ENCODE measurements at places on chromosomes 6 and 20. TPM values are rescaled to one million over a fixed set of nuclear protein-coding genes. Genes with fewer than 3 reads are reported as not detected.

GRCh38 chr6:132298344-132298949 lies 102.8 kb downstream of the MOXD1 start:
- ATAC-seq: no peak

The CST5 gene
- total RNA-seq: not detected

GRCh38 chr6:130143709-130144108 lies 79.0 kb downstream of the SAMD3 start:
- no peak for ATAC-seq

GRCh38 chr20:36483919-36484808 lies 57.2 kb upstream of the MYL9 start:
- ATAC-seq: no peak

- no peak for ATAC-seq
Observed at GRCh38 chr6:167492100-167492449, 167.2 kb downstream of the TTLL2 start.

- no peak for ATAC-seq
Observed at GRCh38 chr6:7818257-7819214, 92.1 kb downstream of the TXNDC5 start.

The NCR2 gene
- total RNA-seq: not detected

- ATAC-seq: no peak
Observed at GRCh38 chr6:110881546-110882273, 7.1 kb downstream of the AMD1 start.

GRCh38 chr20:9149796-9150195 lies 80.9 kb downstream of the PLCB4 start:
- ATAC-seq: no peak

The NNAT gene
- 0.66 TPM for total RNA-seq

The BACH2 gene
- 3.0 TPM for total RNA-seq

DNA sequence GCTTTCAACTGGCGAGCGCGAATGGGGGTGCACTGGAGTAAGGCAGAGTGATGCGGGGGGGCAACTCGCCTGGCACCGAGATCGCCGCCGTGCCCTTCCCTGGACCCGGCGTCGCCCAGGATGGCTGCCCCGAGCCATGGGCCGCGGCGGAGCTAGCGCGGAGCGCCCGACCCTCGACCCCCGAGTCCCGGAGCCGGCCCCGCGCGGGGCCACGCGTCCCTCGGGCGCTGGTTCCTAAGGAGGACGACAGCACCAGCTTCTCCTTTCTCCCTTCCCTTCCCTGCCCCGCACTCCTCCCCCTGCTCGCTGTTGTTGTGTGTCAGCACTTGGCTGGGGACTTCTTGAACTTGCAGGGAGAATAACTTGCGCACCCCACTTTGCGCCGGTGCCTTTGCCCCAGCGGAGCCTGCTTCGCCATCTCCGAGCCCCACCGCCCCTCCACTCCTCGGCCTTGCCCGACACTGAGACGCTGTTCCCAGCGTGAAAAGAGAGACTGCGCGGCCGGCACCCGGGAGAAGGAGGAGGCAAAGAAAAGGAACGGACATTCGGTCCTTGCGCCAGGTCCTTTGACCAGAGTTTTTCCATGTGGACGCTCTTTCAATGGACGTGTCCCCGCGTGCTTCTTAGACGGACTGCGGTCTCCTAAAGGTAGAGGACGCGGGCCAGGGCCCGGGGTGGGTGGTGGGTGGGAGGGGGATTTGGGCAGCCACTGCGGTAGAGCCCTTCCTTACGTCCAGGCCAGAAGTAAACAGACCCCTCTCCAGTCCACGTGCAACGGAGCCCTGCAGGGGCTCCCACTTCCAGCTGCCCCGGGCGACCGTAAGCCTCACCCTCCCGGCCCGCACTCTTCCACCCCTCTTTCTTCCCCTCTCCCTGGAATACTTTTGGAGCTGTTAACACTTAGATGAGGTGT lies 998 bp downstream of the BMP2 start:
- no peak for ATAC-seq

The ALDH8A1 gene
- 4.4 TPM for total RNA-seq

DNA sequence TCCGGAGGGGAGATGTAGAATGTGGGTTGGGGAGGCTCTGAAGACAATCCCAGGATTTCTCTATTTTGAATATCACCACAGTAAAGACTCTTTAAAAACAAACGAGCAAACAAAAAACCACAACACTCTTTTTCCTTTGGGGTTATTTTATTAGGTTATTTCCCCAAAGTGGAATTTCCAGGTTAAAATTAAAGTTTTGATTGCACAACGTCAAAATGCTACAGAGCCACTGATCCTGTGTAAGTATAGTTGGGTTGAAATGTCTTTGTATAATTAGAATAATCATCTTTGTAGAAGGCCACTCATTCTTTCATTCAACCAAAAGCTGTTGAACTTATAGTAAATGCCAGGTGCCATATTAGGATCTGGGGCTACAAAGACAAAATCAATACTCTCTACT lies 19.6 kb upstream of the PIM1 start:
- no peak for ATAC-seq

GRCh38 chr6:35678021-35678654 lies 10.6 kb downstream of the FKBP5 start:
- ATAC-seq: no peak

The ADAT2 gene
- 20.8 TPM for total RNA-seq

GRCh38 chr20:1979106-1979778 lies 14.6 kb downstream of the PDYN start:
- ATAC-seq: no peak

GRCh38 chr20:62887860-62888239 lies 26.2 kb upstream of the TCFL5 start:
- ATAC-seq: no peak

Measured in activated T-helper 17 cell treated with anti-CD3 and anti-CD28 coated beads, Interleukin-2, amount 50 U/mL, for 72 hours (primary cell).